ENCODE measurements at places on chromosomes 16 and 17. TPM values are rescaled to one million over a fixed set of nuclear protein-coding genes. Genes with fewer than 3 reads are reported as not detected.

MGAT5B gene
- 3.7 TPM for total RNA-seq

GRCh38 chr17:62902531-62903220 is 63.4 kb upstream of the TANC2 start:
- no peak for DNase-seq

OR2C1 gene
- not detected for total RNA-seq

- DNase-seq = no peak
Observed at GRCh38 chr16:67013823-67014633, 14.9 kb upstream of the CBFB start.

GRCh38 chr17:80223142-80223815 is 3.1 kb downstream of the SLC26A11 start:
- DNase-seq = no peak

DNA sequence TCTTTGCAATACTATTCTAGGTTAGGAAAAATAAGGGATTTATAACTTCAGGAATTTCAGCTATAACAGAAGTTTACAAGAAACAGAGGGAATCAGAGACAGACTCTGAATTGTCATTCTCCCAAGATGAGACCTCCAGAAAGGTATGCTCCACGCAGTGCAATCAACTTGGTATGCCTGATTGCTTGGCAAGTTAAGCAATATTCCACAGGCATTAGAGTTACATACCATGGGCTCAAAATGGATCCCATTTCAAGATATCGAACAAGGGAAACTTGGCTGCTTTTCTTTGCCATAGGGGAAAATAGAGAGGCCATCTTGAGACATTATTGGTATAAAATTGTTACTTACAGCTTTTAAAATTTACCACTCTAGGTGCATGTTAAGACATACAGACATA is 615.6 kb upstream of the SOX9 start:
- no peak for DNase-seq

DNA sequence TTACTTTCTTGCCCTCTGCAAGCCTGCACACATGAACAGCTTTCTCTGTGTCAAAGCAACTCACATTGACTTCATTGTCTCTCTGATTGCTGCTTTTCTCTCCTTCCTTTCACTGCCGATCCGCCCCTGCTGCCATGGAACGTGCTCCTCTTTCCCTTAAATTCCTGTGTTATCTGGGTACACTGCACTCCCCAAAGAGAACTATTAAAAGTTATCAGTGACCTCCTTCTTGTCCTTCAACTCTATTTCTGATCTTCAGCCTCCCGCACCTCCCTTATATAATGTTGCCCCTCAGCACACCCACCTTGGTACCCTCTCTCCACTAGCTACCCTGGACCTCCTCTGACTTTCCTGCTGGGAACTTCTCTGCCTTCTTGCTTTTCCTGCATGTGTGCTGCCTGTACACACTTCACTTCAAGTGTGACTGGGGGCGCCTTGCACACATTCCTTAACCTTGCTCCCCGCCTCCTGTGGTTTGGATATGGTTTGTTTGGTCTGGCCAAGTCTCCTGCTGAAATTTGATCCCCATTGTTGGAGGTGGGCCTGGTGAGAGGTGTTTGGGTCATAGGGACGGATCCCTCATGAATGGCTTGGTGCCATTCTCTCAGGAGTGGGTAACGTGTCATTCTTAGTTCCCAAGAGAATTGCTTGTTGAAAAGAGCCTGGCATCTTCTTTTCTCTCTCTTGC is 26.7 kb upstream of the PMP22 start:
- no peak for DNase-seq

KRT13 gene
- not detected for total RNA-seq

DNA sequence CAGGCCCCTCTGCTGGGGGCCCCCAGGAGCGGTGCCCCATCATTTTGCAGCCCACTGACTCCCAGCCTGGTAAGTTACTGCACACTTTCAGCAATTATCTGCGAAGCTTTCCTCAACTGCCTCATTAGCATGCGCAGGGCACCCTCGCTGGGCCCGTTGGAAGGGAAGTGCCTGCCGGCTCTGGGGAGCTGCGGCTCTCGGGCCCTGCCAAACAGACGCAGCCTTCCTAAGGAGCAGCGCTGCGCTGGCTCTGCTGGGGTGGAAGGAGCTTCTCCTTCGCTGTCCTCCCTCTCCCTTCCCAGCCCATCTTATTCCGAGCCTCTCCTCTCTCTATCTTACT is 71.0 kb downstream of the RBBP6 start:
- DNase-seq = peak; percentile 77

COPS3 gene
- 165 TPM for total RNA-seq

CDK5R1 gene
- 3.3 TPM for total RNA-seq

- DNase-seq = peak; percentile 19
Observed at GRCh38 chr16:66740533-66740932, 10.9 kb downstream of the DYNC1LI2 start.

CENPX gene
- total RNA-seq = 109 TPM

- DNase-seq = no peak
Observed at GRCh38 chr16:5845046-5845445, 747.5 kb upstream of the EEF2KMT start.

GRCh38 chr16:11992008-11992584 is 15.6 kb downstream of the SNX29 start:
- no peak for DNase-seq

MYO15A gene
- total RNA-seq = not detected

- no peak for DNase-seq
Observed at GRCh38 chr17:27746881-27747280, 53.4 kb downstream of the NOS2 start.

- DNase-seq = no peak
Observed at GRCh38 chr17:20235747-20236146, 226.6 kb downstream of the SPECC1 start.

GRCh38 chr17:75776386-75777295 is 8.0 kb upstream of the UNK start:
- DNase-seq = peak; percentile 43

GRCh38 chr17:32596206-32596605 is 109.4 kb downstream of the CDK5R1 start:
- no peak for DNase-seq

- DNase-seq = peak; percentile 24
Observed at GRCh38 chr17:34712481-34713195, 133.3 kb downstream of the TMEM132E start.

CTRL gene
- total RNA-seq = 0.18 TPM

GRCh38 chr17:7940743-7941142 is 8.7 kb downstream of the CNTROB start:
- DNase-seq = no peak

RNF135 gene
- total RNA-seq = 1.2 TPM

PSMD12 gene
- 21.3 TPM for total RNA-seq

DNA sequence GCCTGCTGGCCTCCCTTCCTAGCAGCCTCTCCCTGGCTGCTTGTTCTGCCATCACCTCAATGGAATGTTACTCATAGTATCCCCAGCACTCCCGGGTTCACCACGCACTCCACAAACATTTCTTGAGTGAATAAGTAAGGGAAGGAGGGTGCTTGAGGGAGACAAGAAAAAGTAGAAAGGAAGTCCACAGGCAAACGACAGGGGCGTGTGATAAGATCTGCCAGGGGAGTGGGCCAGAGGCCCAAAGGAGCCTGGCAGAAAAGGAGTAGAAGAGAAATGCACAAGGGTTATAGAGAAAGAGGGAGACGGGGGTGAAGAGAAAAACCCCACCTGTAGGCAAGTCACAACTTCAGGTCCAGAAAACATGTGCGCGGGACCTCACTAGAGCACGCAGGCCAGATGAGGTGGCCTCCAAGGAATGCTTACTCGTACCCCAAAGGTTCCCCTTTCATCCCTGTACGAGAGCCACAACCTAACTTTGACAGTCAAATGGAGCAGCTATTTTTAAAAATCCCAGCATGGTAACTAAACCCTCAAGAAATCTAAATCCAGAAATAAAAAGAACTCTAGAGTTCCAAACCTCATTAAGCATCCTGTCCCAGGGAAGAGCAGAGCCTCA is 6.6 kb downstream of the ZDHHC7 start:
- no peak for DNase-seq

GRCh38 chr16:89354325-89354724 is 136.0 kb downstream of the ANKRD11 start:
- no peak for DNase-seq

EPX gene
- total RNA-seq = not detected

DNA sequence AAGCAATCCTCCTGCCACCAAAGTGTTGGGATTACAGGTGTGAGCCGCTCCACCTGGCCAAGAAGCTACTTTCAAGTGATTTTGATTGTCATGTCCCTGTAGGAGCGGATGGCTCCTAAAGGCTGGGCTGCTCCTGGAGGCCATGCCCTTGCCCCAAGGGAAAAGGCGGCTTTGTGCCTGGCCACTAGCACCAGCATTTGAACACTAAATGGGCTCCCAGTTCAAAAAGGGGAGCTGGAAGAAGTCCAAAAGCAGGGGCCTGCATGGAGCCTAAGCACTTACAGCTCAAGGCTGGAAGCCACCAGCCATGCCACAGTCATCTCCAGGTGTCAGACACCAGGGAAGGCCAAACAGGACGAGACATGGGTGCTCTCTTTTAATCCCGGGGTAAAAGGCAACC is 26.8 kb downstream of the SPHK1 start:
- no peak for DNase-seq

Measured in G401 (cell line).